ENCODE measurements at places on chromosomes 12 and 14. TPM values are rescaled to one million over a fixed set of nuclear protein-coding genes. Genes with fewer than 3 reads are reported as not detected.

The RASSF8 gene
- total RNA-seq: 47.0 TPM

The SLC10A1 gene
- not detected for total RNA-seq

The NOS1 gene
- 0.10 TPM for total RNA-seq

The KDM5A gene
- total RNA-seq: 53.0 TPM

The EPYC gene
- not detected for total RNA-seq

DNA sequence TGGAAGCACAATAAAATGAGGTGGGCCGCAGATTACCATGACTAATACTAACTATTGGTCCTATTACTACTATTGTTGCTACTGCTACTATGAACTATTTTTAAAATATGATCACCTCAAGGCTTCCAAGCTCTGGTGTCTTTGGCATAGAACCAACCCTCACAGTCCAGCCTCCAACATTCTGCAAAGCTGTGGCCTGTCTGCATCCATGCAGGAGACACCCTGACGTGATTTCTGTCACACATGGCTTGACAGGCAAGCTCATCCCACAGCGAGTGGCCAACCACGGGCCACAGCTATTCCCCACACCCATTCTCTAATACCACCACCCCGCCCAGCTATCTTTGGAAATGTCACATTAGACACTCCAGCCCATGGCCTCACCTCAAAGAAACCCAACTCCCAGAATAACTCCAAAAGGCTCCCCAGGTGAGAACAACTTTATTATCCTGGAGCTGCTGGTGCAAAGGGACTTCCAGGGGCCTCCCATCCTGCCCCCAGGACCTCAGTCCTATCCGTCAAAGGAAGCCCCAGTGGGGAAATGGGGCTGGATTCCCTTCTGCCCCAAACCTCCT, 14.4 kb downstream of the ISCU start:
- peak; percentile 57 for DNase-seq

DNA sequence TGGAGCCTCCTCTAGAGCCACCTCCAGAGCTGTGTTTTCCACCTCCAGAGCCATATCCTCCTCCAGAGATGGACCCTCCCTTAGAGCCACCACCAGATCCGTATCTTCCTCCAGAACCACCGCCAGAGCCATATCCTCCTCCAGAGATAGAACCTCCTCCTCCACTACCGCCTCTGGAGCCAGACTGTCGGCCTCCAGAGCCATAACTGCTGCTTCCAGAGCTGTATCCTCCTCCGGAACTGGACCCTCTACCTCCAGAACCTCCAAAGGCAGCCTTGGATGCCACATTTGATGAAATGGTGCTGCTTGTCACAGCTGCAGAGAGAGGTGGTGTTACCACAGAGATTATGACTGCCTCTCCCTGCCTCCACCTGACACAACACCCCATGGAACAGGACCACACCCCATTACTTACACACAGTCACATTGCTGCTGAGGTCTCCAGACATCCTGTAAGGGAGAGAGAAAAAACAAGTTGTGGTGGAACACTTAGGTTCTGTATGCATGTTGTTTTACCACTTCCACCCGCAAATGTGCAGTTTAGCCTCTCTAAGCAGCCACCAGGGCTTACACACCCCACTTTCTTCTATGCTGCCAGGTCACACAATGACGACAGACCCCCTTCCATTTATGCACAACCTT, 6.8 kb downstream of the KRT2 start:
- no peak for DNase-seq

DNA sequence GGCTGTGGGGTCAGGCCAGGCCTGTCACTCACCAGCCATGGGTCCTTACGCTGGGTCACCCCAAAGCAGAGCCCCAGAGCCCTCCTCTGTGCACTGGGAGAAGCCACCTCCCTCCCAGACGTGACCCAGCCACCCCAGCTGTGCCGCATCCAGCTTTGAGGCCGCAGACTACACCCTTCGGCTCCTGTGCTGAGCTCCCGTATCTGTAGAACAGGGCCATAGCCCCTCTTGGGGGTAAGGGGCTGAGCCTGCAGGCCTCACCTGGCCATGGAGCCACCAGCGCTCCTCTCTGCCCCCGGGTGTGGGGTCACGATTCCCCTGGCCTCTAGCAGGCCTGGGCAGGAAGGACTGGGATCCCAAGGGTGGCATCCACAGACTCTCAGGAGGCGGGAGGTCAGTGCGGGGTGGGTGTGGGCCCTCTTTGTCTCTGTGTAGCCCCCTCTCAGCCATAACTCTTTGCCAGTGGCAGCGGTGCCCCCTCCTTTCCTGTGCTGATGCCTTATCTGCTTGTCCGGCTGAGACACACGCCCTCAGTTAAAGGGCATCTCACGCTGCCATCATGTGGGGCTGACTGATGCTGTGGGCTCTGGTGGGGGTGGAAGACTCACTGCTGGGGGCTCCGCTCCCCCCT, 16.3 kb downstream of the ASPG start:
- no peak for DNase-seq

DNA sequence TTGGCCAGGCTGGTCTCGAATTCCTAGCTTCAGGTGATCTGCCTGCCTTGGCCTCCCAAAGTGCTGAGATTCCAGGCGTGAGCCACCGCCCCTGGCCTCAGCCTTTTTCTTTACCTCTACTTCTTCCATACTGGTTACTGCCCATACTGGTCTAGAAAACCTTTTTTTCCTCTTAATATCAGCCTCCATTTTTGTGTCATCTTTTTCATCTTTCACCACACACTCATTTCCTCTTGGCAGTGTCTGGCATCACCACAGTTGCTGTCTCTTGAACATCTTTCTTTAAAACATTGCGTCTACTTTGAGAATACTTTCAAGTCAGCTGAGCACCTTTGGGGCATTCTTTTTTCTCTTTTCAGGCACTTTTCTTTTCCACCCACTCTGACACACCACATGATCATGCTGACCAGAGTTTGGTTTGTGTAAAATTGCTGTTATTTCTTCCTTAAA, 32.7 kb downstream of the DDX47 start:
- DNase-seq: no peak

DNA sequence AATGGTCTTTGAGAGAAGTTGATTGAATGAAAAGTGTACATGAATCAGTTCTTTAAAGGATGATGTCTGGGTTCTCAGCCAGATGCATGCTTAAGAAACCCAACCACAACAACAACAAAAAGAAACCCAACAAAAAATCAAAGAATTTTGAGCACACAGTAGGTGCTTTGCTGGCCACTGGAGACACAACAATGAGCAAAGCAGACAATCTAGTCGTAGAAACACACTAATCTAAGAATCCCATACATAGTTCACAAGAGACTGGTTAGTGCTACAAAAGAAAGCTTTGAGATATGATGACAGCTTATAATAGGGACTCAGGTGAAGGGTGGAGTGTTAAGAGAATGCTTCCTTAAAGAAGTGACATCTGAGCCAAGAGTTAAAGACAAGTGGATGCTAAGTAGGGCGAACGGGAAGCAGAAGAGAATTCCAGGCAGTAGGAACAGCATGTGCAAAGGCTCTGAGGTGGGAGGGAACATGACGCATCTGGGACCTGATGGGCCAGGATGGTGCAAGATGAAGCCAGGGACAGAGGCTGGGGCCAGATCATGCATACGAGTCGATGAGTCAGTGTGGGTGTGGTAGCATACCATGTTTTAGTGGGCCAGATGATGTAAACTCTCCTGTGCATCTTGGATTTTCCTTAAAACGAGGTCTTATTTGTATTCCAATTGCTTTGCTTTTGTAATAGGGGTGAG, 4.6 kb upstream of the HIP1R start:
- no peak for DNase-seq

GRCh38 chr14:39246618-39247017, 12.9 kb downstream of the MIA2 start:
- DNase-seq: no peak

GRCh38 chr14:50542941-50543418, 10.6 kb upstream of the MAP4K5 start:
- no peak for DNase-seq

GRCh38 chr14:30296931-30297405, 262.0 kb upstream of the G2E3 start:
- DNase-seq: no peak

DNA sequence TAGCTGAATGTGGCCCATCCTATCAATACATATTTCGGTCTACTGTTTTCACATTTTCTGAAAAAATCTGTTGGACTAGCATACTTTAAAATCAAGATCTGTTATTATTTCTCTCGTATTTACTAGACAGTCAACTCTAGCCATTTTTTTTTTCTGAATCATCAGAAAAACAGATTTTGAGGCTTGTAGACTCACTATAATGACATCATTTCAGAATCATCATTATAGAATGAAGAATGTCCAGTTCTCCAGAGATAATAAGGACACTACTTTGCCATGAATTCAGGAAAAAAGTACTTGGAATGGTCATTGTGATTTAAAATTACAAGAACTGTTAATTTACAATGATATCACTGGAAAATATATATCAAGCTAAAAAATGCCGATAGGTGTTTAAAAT, 589.8 kb downstream of the KCNH5 start:
- DNase-seq: no peak

DNA sequence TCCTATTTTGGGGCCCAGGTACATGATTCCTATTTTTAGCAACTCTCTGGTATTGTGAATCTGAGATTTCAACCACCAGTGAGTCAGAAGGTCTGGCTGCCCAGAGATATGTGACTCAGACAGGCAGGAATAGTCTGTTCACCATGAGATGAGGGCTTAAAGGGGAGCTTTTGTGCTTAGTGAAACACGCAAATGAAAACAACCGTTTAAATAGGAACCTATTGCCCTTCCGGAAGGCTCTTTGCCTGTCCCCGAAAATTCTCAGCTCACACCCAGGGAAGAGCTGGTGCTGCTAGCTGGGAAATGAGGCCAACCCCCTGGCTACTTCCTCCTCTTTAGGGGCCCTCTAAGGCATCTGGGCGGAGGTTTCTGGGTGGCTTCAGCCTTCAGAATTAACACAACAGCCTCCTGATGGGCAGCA, 283.6 kb downstream of the CACNA1C start:
- DNase-seq: peak; percentile 49

DNA sequence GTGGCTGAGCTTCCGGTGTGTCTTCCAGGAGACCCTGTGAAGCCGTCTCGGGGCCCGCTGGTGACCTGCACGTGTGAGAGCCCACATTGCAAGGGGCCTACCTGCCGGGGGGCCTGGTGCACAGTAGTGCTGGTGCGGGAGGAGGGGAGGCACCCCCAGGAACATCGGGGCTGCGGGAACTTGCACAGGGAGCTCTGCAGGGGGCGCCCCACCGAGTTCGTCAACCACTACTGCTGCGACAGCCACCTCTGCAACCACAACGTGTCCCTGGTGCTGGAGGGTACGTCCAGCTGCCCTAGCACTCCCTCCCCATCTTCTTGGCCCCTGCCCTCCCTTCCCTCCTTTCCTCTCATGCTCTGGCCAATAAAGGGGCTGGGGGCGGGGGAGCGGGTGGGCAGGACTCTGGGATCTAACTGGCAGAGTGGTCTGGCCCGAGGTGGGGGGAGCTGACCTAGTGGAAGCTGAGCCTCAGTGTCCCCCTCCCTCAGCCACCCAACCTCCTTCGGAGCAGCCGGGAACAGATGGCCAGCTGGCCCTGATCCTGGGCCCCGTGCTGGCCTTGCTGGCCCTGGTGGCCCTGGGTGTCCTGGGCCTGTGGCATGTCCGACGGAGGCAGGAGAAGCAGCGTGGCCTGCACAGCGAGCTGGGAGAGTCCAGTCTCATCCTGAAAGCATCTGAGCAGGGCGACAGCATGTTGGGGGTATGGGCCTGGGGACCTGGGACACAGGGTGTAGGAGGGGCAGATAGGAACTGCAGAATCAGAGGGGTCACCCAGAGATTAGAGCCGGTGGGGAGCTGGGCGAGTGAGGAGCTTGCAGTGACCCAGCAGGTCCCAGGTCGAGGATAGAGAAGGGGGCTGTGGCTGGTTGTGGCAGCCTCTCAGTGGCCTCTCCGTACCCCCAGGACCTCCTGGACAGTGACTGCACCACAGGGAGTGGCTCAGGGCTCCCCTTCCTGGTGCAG, 6.0 kb downstream of the ACVRL1 start:
- peak; percentile 75 for DNase-seq

DNA sequence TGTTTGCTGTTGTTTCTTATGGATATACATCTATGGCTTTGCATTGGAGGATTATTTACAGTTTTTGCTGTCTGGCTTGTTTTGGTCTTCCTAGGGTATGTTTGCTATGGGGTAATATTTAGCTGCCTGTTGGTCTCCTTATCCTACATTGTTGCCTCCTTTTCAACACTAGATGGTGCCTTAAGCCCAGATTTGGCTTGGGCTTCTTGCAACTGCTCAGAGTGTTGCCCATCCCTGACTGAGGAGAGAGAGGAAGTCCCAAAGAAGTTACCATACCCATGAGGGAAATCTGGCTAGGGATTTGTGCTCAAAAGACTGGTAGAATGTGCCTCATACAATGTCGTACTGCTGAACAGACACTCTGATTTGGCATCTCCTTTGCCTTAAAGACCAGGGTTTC, 94.6 kb upstream of the MUCL1 start:
- DNase-seq: no peak

DNA sequence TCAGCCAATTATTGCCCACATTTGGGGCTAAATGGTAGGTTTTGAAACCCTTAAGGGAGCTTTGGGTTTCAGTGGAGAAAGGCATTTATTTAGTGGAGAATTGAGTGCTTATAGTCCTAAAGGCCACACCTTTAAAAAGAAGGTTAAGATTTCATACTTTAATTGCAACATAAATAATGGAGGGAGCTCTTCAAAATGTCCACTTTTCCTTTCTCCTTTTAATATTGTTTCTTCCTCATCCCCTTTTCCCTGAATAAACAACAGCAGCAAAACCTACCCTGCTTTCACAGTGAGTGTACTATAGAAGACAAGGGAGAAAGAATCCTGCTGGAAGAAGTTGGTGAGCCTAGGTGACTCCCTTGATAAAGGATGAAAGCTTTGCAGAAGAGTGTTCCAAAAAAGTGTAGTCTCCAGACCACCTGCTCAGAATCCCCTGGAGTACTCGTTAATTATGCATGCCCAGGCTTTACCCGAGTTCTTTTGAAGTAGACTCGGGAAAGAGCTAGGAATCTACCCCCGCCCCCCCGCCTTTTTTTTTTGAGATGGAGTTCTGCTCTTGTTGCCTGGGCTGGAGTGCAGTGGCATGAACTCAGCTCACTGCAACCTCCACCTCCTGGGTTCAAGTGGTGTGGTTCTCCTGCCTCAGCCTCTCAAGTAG, 11.5 kb upstream of the EID3 start:
- DNase-seq: no peak

- no peak for DNase-seq
Measured at GRCh38 chr12:117284140-117284539, 77.3 kb downstream of the NOS1 start.
